Umbilical cord (tissue), 2 donors: ENCODE measurements at places on chromosomes 6 and 20.

- peak; percentile 5 for DNase-seq
Observed at GRCh38 chr6:15502446-15503345, 160.1 kb downstream of the DTNBP1 start.

DNA sequence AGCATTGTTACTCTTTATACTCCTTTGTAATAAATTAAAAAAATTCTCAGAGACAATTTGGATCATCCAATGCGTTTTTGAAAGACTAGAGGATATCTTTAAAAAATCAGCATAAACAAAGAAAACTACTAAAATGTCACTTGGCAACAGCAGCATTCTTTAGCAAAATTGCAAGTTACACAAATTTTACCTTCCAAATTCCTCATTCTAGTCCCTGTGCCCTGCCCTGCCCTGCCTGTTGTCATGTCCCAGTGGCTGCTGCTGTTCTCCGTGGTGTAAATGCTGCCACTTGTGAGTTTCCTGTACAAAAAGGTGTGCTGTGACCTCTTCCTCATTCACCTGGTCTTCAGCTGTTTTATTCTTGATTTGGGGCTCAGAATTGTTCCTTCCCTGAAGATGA is 83.2 kb downstream of the CDC5L start:
- DNase-seq, result no peak

- DNase-seq, result no peak
Observed at GRCh38 chr20:31476294-31476585, 1.2 kb downstream of the REM1 start.

GRCh38 chr6:129749749-129750120 is 39.8 kb upstream of the ARHGAP18 start:
- peak; percentile 36 for DNase-seq

- no peak for DNase-seq
Observed at GRCh38 chr6:1702580-1703051, 92.9 kb downstream of the FOXC1 start.

GRCh38 chr6:32655203-32655710 is 11.2 kb downstream of the HLA-DQB1 start:
- no peak for DNase-seq

- DNase-seq, result no peak
Observed at GRCh38 chr6:135054226-135054568, 425 bp downstream of the HBS1L start.

GRCh38 chr6:23455754-23456153 is 670.3 kb upstream of the NRSN1 start:
- no peak for DNase-seq

- peak; percentile 93 for DNase-seq
Observed at GRCh38 chr6:40719671-40720374, 132.7 kb upstream of the LRFN2 start.

DNA sequence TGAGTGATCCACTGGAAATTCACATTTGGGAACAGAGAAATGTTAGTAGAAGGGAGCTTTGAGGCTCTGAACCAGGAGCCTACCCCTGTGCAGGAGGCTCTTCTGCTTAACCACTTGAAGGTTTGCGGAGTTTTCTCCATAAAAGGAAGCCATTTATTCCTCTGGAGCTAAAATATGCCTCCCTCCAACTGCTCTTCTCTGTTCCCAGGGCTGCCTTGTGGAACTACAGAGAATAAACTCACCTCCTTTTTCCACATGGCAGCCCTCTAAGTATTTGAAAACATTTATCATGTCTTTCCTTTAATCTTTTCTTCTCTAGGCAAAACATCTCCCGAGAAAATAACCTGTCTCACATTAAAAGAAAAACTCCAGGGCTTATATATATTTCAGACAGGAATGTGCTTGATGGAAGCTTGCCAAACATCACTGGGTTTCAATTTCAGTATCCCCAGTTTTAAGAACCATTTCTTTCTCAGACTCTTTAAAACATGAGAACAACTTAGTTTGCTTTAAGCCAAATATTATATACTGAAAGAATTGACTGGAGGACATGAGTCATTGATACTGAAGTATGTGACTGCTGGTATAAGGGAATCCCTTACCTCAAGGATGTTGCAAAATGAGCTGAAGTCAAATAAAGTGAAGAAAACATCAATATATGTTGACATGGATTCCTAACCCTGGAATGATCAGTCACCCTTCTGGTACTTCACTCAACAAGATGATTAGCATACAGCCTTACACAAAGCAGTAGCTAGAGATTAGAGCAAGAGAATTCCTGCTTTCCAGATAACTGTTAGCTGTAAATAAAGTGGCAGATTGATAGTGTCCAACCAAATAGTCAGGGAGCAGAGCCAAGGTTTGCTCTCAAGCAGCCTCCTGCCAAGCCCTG is 74.0 kb downstream of the ZBTB2 start:
- DNase-seq, result peak; percentile 70

- no peak for DNase-seq
Observed at GRCh38 chr6:46816626-46817025, 23.4 kb downstream of the MEP1A start.

DNA sequence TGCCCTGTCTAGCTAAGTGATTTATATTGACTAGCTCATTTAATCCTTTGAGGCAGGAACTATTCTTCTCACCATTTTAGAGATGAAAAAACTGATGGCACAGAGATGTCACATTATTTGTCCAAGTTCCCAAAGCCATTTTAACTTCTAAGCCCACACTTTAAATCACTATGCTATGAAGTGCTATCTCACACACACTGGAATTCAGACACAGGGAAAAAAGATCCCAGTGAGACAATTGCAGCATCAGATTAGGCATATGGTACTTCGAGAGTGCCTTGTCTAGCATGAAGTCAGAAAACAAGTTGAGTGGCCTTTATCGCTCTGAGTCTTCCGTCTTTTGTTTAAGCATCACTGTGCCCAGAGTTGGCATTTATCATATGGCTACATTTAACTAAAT is 54.1 kb upstream of the PDE7B start:
- no peak for DNase-seq

GRCh38 chr20:2691663-2692035 is 931 bp upstream of the EBF4 start:
- no peak for DNase-seq

DNA sequence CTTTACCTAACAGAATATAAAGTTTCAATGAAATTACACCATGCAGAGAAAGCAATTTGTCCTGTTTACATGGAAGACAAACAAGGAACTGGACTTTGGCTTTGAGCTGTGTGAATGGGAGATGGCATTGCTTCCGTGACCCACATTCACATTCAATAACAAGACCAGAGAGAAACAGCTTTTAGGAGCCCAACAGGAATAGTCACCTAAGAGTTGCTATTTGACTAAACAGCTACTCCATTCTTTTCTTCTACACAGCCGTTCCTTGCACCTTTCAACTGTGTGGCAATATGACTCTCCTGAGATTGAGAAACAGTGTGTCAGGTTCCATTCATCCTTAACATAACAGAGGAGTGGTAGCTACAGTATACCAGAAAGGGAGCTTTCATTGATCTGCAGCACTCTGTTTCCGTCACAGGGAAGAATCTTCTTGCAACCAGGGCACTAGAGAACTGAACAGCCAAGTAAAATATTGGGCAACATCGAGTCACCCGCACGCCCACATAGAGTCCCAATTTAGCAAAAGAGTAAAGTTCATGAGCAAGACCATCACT is 355.1 kb downstream of the HAO1 start:
- DNase-seq, result no peak

DNA sequence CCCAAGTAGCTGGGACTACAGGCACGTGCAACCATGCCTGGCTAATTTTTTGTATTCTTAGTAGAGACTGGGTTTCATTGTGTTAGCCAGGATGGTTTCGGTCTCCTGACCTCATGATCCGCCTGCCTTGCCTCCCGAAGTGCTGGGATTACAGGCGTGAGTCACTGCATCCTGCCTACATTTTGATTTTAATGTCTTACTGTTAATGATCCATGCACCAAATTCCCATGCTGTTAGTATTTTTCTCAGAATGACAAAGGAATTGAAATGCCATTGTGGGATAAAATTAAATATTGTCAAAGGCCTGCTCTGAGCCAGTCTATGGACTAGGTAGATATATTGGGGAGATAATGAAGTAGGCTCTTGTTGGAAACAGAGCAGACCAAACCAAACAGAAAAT is 28.2 kb downstream of the CBFA2T2 start:
- peak; percentile 60 for DNase-seq

DNA sequence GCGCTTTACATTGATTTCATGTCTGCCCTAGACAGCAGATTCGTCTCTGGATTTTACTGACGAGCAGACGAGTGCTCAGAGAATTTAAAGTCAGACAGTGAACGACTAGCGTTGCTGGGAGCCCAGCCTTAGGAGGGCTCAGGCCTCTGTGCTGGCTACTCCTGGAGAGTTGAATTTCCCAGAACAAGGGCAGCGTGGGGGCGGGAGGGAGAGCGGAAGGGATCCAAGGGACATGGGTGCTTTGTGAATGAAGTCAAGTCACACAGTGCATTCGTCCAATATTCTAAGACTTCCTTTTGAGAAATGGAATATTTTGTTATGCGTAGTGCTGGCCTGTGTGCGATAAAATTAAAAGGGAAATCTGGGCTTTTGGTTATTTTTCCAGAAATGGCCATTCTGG is 126.5 kb downstream of the MYLK4 start:
- DNase-seq, result no peak

DNA sequence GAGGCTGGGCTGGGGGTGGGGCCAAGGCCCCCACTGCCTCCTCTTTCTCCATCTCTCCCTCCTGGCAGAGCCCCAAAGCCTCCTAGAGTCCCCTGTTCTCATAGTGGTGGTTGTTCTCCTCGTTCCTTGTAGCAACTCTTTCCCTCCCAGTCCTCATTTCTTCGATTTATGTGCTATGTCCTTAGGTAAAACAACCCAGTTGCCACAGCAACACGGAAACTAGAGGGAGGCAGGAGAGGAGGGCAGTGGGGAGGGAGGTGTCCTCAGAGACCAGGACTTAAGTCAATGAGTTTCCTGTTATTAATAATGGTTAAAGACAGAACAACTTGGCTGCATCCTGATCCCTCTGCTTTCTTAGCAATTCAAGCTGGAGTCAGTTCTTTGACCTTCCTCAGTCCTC is 161.0 kb downstream of the INSM1 start:
- DNase-seq, result no peak

- peak; percentile 34 for DNase-seq
Observed at GRCh38 chr6:47655719-47656595, 42.4 kb upstream of the ADGRF4 start.

GRCh38 chr6:53728570-53729194 is 63.1 kb upstream of the KLHL31 start:
- peak; percentile 61 for DNase-seq

DNA sequence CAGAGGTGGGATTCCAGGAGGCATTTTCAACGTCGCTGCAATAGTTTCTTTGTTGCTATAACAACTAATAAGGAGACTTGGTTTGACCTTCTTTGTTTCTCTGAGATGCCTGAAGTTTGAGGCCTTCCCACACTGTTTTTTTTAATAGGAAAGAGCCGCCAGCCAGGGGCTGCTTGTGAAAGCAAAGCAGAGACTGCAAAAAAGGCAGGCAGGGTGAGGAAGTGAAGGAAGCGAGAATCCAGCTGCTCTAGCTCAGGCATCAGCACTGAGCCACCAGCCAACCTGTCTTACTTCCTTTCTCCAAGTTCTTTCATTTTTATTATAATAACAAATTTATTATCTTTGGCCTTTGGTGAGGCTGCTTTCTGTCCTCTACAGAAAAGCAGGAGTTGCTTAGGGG is 179.1 kb downstream of the DOK5 start:
- peak; percentile 80 for DNase-seq

DNA sequence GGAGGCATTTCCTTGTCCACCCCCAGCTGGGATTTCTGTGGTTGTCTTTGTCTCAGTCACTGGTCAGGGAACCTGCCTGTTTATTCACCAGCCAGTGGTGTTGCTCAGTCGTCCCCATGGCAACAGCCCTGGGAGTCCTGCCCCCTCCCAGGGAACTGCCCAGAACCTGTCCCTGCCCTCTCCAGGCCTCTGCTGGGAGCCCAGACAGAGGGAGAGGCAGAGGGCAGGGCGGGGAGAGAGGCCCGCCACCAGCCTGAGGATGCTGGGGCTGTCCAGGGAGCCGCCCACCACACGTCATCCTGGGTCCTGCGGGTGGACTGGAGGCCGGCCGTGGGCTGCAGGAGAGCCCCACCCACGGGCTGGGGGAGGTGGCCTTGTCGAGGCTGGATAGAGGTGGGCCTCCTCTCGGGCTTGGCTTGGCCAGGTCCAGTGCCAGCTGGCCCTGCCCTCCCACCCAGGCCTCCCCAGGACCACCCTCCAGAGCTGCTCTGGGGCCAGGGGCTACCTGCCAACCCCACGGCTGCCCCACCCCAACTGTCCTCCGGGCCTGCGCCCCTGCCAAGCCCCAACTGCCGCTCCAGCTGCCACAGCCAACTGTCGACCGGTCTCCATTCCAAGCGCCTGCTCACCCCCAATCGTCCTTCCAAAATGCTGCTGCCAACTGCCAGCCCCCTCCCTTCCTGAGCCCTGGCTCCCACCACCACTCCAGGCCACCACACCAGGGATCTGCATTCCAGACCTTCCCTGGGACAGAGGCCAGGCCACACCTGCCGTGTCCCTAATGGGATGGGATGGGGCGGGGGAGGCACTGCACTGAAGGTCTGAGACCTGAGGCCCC is 4.2 kb upstream of the ZBTB46 start:
- DNase-seq, result peak; percentile 99

GRCh38 chr6:111559188-111560097 is 46.2 kb downstream of the TRAF3IP2 start:
- DNase-seq, result peak; percentile 93

- no peak for DNase-seq
Observed at GRCh38 chr20:58010186-58010585, 218.3 kb downstream of the ANKRD60 start.

DNA sequence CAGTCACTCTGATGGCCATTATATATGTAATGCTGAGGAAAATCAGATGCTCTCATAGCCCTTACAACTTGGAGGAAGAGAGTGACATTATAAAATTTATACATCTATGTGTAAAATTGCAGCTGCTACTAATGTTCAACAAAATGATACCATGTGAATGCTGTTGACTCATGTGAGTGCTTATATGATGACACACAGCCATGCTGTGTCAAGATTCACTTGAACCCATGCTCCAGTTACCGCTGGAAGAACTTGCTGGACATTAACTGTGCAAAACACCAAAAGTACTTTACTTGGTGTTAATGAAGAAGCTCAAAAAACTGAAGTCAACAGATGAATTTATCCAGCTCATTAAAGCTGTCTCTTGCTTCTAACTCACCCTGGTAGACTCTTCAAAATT is 318.9 kb upstream of the PLCB4 start:
- DNase-seq, result no peak

- DNase-seq, result no peak
Observed at GRCh38 chr6:113353392-113353791, 503.8 kb upstream of the MARCKS start.

GRCh38 chr6:91221072-91221720 is 634.3 kb upstream of the MAP3K7 start:
- no peak for DNase-seq

- DNase-seq, result peak; percentile 95
Observed at GRCh38 chr6:161228921-161229591, 44.8 kb downstream of the AGPAT4 start.

DNA sequence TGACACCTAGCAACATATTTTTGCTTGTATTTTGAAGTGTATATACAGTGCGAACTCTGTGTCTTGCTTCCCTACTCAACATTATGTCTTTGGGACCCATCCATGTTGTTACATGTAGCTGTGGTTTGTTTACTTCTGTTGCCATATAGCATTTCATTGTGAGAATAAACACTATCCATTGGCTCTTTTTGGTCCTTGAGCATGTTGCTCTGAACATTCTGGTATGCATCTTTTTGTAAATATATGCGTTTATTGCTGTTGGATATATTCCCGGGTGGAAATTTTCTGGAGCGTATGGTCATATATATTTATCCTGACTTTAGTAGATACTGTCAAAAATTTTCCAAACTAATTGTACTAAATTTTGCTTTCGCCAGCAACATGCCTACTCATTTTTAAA is 222.5 kb upstream of the SPTLC3 start:
- no peak for DNase-seq

- DNase-seq, result no peak
Observed at GRCh38 chr6:128882560-128882959, 378 bp upstream of the LAMA2 start.
